ENCODE measurements at places on chromosomes 7 and 10. TPM values are rescaled to one million over a fixed set of nuclear protein-coding genes. Genes with fewer than 3 reads are reported as not detected.

DNA sequence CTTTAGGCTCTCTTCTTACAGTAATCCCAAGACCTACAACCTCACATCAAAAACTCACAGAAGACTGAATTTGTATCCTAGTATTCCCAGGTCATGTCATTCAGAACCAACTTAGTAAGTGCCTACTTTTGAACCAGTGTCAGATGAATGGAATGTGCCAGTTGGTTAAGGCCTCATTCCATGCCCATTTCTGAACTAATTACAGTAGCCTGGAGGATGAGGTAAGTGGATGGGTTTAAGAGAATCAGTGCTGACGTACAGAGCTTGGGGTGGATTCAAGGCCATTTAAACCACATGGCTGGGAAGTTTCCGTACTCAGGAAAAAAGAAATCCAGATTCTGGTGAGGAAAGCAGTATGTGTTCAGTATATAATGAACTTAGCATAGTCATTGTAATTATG lies 21.9 kb upstream of the FOXP2 start:
- no peak for DNase-seq

DNA sequence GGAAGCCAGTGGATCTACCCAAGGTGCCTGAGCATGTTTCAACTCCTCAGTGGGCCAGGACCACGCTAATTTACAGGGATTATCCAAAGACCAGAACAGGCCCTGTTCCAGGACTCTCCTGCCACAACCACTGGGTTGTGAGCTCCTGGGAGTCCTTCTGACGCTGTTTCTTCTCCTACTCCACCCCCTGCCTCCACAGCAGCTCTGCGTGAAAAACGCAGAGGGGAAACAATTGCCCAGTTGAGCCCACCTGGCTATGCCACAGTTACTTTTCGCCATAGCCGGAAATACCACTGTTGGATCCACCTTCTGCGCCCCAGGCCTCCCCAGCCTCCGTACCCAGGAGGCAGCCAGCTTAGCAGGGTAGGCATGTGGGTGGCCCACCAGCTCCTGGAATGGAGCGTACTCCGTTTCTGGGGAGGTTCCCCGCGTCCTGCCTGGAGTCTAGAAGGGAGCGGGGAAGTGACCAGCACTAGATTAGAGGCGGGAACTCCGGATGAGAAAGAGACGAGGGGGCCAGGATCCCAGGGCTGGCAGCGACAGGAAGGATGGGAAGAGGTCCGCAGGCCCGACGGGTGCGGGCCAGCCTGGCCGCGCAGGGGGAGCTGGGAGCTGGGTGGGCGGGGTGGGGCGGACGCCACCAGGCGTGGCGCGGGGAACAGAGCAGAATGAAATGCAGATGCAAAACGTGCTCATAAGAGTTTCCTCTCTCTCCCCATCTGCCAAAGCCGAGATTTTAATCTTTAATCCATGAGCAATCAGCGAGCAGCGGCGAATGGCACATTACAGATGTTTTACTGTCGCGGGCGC lies 32.1 kb upstream of the PAX2 start:
- DNase-seq, result no peak

DNA sequence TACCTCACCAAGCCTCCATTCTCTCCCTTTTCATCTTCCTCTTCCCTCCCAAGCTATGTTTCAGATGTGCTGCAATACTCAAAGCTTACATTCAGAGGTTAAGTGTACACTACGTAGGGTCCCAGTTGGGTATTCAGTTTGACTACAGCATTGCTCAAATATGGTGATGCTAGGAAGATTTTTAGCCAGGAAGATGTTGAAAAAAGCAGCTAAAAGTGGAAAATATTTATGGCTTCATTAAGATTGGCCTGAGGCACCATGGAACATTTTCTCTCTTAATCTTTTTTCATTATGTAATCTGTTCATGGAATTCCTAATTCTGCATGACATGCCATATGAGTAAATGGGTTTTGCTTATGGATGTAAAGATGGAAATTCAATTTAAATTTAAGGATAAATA lies 72.0 kb upstream of the ABCB5 start:
- DNase-seq, result no peak

The PTN gene
- total RNA-seq, result not detected

GRCh38 chr7:35477609-35478008 lies 217.3 kb downstream of the HERPUD2 start:
- DNase-seq, result no peak

- no peak for DNase-seq
Measured at GRCh38 chr10:127715249-127715648, 21.7 kb upstream of the FOXI2 start.

The FIS1 gene
- total RNA-seq, result 210 TPM

The HABP2 gene
- total RNA-seq, result not detected

The PNLIPRP1 gene
- not detected for total RNA-seq

The PLXNA4 gene
- total RNA-seq, result 0.48 TPM

DNA sequence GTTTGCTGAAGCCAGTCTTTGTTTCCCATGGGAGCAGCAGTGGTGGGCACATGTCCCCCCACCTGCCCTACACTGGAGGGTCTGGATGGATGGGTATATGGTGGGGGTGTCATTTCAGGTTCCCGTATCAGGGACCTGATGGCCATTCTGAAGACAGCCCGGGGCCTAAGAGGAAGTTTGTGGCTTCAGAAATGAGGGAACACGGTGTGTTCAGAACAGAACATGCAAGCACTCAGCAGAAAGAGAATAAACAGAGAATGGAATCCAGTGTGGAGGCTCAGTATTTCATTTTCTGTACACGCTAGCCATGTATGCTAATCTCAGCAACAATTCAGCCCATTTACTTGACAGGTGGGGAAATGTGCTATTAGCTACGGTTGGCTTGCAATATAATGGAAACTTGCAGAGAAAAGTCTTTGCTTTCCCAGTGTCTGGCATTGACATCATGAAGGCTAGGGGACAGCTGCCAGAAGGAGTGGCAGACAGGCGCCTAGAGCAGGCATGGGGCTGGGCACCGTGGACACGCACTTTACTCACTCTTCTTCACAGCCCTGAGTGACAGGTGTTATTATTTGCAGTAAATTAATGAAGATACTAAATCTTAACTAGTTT lies 98.6 kb downstream of the ELMO1 start:
- no peak for DNase-seq

DNA sequence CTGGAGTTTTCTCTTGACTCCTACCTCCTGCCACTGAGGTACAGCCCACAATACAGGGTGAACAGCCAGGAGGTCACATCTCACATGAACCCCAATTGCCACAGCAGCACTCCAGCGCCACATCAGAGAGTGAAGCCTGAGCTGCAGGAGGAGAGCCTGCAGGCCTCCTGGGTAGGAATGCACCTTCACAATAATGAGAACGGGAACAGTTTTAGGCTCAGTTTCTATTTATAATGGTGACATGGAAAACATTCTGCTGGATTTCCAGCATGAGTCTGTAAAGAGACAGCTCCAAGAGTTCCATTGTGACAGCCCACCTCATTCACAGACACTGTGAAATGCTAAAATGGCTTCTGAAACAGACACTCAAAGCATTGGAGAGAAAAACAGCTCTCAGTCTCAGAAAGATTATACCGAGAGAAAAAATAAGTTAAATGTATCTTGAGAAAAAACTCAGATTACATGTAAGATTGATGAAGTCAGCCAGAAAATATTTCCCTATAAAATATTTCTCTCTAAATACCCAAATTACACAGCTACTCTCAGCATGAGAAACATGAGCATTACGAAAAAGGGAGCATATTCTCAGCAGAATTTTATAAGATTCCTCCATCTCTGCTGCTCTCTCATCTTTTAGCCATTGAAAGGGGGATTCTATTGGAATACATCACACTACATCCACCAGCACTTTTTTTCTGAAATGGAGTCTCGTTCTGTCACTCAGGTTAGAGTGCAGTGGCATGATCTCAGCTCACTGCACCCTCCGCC lies 11.3 kb downstream of the ZNF680 start:
- DNase-seq, result no peak

The AHCYL2 gene
- 6.6 TPM for total RNA-seq

The ZNF736 gene
- total RNA-seq, result 82.3 TPM

Measured in Karpas-422 (cell line).